ENCODE measurements at places on chromosomes 11 and 22.

GRCh38 chr22:47586038-47586437, 823.6 kb downstream of the TBC1D22A start:
- DNase-seq, result no peak

GRCh38 chr11:34356913-34357700, 703 bp downstream of the ABTB2 start:
- DNase-seq, result peak; percentile 51

GRCh38 chr11:109851780-109852390, 241.3 kb upstream of the ZC3H12C start:
- no peak for DNase-seq

- no peak for DNase-seq
Observed at GRCh38 chr11:108558222-108558621, 35.3 kb downstream of the EXPH5 start.

DNA sequence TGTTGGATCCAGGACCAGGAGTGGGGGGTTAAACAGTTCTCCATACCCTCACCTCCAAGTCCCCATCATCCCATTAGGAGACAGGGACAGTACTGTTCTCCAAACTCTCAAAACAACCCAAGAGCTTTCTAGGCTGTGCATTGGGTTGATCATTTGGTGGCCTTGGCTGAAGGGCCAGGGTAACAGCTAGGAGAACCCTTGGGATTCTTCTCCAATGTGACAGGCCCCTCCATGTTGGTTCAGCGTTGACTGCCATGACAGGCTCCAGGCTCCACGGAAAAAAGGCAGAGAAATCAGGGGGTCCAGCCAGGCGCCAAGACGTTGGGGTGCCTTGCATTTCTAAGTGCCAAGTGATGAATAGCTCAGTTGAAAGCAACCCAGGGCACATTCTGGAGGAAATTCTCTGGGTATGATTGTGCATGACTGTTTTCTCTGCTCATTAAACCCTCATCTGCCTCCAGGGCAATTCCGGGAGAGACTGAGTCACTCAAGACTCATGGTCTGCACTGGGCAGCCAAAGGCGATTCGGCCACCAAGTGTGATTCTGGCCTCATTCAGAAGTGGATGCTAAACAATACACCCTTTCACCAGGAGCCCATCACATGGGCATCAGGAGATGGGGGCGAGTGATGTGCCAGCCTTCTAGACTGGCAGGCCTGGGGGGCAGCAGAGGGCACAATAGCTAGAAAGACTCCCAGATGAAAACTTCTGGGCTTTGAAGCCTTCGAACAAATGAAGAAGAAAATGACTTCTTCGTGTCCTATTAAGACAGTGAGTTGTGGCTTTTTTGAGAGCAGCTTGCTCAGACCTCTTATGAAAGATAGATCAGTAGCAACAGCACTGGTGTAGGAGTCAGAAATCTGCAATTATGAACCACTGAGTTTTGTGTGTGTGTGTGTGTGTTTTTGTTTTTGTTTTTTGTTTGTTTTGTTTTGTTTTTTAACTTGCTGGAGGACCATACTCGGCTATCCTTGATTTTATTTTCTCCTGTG, 27.7 kb downstream of the CD44 start:
- no peak for DNase-seq

GRCh38 chr11:108322666-108323065, 99.8 kb downstream of the ATM start:
- no peak for DNase-seq

- DNase-seq, result peak; percentile 45
Observed at GRCh38 chr22:43263645-43264514, 76.9 kb upstream of the TTLL12 start.

- DNase-seq, result no peak
Observed at GRCh38 chr22:44449061-44449682, 48.9 kb downstream of the RTL6 start.

DNA sequence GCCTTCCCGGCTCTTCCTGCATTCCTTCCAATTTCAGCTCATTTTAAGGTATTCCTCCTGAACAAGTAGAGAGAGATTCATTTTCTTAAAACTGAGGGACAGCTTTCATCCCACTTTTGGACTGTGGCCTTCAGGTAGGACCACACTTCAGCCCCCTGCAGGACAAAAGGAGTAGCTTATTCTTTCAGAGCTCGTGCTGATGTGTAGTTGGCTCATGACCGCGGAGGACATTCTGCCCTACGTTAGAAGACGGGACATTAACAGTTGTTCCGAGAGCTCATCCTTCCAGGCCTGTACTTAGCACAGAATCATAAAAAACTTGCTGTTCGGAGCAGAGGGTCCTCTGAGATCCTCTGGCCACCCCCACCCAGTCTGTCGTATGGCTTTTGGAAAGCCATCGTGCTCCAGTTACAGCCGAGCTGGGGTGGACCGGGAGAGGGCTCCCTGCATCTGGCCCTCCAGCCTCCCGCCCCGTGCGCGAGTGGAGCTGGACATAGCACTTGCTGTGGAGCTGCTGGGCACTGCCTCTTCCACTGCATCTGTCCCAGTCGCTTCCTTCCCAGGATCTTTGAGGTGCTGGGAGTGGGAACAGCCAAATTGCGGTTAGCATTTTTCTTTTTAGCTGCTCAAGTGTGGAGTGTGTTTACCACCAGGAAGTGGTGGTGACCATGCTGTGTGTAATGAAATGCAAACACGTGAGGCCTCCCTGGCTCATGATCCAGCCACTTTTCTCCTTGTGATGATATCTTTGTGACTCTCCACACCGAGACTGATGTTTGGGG, 250.3 kb downstream of the TBC1D22A start:
- DNase-seq, result peak; percentile 35

- DNase-seq, result no peak
Observed at GRCh38 chr11:86211619-86212018, 32.9 kb upstream of the EED start.

- DNase-seq, result no peak
Observed at GRCh38 chr22:27844656-27845591, 43.4 kb upstream of the MN1 start.

DNA sequence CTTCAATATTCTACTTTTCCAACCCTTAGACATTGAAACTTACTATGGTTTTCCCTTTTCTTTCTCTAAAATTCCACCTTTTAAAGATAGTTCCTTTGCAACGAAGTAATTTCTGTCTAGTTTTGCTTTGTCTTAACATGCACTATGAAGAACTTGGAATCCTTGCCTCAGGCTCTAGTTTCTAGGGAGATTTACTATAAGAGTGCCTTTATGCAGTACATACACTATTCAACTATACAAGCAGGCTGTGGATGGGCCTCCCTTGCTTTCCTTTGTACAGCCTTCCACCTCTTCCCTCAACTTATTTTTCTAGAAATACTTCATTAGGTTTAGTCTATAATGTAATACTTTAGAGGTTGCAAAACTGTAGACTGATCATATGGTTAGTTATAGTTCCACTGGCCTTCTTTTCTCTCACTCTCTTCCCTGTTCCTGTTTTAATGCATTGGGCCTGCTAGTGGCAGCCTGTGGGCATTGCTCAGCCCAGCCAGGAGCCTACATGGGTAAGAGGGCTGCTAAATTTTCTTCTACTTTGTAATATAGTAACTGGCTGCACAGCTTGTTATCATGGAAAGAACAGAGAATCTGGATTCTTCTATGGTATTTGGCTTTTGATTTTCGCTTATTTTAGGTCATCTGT, 100.2 kb downstream of the C11orf87 start:
- DNase-seq, result no peak

DNA sequence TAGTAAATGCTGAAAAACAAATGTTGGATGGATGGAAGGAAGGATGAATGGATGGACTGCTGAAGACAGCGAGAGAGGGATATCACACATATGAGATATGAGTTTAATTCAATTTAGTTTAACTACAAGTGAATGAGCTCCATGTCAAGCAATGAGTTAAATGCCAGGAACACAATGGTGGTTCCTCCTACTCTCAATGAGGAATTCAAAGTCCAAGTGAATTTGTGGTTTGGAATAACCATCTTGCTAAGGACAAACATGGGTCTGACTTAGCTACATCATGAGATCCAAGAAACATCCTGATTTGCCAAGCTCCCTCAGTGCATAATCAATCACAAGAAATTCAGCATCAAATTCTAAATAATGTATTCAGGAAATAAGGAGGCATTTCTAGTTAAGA, 26.1 kb upstream of the PPP2R1B start:
- DNase-seq, result no peak

GRCh38 chr11:107017433-107018218, 650 bp downstream of the GUCY1A2 start:
- DNase-seq, result peak; percentile 39

DNA sequence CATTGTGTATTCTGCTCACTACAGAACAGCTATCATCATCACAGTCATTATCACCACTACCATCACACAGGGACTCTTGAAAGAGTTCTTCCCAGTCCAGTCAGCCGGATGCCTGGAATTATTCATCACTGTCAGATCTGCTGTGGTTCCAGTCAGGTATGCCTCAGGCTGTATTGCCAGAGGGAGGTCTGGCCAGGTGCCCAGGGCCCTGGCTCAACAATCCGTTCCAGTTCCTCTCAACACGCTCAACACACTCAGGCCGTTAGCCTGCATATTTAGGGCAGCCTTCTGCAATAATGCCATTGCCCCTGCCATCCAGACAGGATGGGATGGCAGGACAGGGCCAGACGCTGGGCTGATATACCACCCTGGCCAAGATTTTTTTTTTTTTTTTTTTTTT, 28.6 kb upstream of the RASL10A start:
- peak; percentile 69 for DNase-seq

- no peak for DNase-seq
Observed at GRCh38 chr11:25710975-25711374, 621.0 kb upstream of the ANO3 start.

DNA sequence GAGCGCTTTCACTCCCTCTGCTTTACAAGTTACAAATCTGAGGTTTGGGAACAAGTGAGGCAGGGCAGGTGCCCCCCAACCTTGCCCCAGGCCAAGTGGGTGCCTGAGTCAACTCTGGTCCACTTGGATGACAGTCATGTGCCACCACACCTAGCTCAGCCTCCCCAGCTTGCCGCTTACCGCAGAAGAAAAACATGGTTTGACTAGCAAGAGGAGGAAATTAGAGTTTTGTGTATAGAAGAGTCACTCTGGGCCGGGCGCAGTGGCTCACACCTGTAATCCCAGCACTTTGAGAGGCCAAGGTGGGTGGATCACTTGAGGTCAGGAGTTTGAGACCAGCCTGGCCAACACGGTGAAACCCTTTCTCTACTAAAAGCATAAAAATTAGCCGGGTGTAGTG, 27.7 kb upstream of the CHKA start:
- DNase-seq, result no peak

GRCh38 chr11:129143335-129143734, 48.8 kb downstream of the ARHGAP32 start:
- DNase-seq, result no peak

DNA sequence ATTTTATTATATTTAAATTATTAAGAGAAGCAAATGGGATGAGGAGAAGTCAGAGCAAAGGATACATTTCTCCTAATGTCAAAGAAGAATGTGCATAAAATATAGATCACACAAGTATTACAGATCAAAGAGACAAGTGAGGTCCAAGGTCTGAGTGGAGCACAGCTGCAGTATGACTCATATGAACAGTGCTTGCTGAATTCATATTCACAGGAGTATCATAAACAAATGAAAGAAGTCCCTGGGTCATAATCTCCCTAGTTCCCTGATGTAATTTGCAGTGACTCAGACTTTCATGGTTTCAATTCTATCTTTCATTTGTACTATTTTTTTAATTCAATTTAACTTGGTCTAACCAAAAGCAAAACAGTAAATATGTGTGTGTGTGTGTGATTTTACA, 499.0 kb upstream of the CCDC179 start:
- no peak for DNase-seq

DNA sequence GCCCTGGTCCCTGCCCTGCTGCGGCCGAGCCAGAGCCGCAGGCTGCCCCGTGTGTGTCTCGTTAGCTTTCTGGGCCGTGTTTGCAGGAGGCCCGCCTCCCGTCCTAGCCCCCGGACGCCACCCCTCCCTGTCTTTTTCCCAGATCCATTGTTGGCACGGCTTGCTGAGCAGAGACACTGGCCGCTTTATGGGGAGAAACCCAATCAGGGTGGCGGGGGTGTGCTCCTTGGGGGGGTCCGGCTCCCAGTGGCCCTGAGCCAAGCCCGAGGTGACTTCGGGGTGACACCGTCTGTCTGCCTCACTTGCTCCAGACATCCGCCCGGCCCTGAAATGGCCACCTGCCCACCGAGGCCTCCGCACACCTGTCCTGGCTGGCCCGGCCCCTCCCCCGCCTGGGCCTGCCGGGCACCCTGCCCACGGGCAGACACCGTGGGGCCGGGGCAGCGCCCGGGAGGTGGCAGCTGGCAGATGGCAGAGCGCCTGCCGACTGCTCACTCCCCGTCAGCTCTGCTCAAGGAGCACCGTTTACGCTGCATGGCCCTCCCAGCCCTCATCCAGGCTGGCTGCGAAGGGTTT, 43.1 kb upstream of the PPARA start:
- peak; percentile 63 for DNase-seq

GRCh38 chr11:11073996-11074395, 216.1 kb upstream of the ZBED5 start:
- no peak for DNase-seq

DNA sequence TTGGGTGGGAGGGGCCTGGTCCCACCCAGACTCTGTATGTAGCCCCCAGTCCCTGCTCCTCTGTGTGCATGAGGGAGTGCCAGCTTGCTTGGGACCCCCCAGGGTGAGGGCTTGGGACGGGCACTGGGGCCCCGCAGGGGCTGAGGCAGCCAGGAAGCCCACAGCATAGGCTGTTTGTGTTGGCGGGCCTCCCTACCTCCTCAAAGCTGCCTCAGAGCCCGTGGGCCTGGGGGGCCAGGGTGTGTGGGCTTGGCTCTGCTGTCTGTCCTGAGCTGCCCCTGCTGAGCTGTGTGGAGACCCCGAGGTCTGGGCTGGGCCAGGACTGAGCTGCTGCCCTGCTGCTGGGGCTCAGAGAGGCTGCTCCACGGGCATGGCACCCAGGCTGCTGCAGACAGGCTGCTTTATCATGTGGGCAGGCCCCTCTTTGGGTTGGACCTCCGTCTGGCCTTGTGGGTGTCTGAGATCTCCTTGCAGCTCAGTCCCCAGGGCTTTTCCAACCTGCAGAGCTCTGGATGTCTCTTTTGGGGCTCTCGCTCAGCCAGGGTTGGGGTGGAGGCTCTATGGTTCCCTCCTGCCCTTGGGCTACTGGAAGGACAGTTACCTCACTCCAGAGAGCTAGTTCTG, 3.3 kb downstream of the TSPAN4 start:
- DNase-seq, result no peak

DNA sequence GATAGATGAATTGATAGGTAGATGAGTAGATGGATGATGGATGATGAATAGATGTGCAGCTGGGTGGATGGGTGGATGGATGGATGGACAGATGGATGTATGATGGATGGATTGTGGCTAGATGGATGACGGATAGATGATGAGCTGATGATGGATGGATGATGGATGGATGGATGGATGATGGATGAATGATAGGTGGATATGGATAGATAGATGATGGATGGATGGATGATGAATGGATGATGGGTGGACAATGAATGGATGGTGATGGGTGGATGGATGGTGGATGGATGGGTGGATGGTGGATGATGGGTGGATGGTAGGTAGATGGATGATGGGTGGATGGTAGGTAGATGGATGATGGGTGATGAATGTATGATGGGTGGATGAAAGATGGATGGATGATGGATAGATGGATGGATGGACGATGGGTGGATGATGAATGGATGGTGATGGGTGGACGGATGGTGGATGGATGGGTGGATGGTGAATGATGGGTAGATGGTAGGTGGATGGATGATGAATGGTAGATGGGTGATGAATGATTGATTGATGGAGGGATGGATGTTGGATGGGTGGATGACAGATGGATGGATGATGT, 1261.7 kb downstream of the BRD1 start:
- no peak for DNase-seq

Data from DMS79 treated with DMSO at 0.1 percent for 48 hours (cell line).